Right atrium auricular region (tissue), 2 donors: ENCODE measurements at places on chromosomes 3 and 15.

DNA sequence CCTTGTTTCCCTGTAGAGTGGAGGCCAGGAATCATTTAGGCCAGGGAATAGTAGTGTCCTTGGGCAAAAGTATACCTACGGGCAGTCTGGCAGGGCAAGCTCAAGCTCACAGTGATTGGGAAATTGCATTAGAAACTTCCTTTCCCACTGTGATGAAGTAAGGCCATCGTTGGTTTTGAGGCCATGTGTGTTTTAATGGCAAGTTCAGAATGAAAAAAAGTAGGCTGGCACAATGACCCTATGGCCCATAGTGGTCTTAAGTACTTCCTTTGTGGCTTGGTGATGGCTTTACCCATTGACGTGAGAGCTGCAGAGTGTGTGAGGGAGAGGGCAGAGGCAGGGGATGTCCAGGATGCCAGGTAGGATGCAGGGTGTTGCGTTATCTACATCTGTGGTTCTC is 28.8 kb downstream of the LIMD1 start:
- DNase-seq: no peak

GRCh38 chr15:45087513-45087912 is 26.5 kb downstream of the DUOX2 start:
- DNase-seq: no peak

DNA sequence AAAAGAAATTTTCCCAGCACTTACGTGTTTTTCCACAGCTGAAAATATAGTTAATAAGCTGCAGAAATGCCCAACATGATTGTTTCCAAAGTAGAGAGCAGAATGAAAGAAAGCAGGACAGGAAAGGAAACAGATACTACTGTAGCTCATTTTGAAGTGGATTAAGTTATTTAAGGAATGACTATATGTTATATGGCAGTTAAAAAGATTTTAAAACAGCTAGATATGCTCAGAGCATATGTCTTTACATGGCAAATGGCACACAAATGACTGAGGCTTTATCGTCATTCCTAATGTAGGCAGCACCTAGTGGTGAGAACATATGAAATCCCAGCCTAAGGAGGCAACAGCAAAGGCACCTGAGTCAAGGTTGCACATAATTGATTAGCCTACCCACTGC is 106.6 kb upstream of the SEMA6D start:
- DNase-seq: no peak

- DNase-seq: no peak
These were observed 143.5 kb downstream of the PDE8A start for GRCh38 chr15:85125056-85125661.

DNA sequence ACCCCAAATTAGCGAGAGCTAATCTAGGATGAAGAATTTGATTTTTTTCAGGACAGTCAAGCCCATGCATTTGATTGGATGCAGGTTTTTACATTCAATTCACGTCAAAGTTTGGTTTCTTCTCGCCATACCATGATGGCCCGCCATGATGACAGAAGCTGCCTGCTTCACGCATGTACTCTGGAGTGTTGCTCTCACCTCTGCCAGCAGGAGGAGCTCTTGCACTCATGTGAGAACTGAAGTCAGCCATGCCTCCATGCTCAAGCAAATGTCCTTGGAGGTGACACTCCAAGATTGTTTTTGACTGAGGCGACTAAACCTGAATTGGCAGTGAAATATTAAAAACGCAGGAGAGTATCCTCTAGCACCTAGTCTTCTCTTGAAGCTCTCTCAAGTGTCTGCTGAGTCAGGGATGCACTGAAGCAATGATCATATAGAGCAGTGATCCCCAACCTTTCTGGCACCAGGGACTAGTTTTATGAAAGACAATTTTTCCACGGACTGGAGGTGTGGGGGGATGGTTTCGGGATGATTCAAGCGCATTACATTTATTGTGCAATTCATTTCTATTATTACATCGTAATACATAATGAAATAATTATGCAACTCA is 120.9 kb downstream of the SAMMSON start:
- DNase-seq: peak; percentile 78

DNA sequence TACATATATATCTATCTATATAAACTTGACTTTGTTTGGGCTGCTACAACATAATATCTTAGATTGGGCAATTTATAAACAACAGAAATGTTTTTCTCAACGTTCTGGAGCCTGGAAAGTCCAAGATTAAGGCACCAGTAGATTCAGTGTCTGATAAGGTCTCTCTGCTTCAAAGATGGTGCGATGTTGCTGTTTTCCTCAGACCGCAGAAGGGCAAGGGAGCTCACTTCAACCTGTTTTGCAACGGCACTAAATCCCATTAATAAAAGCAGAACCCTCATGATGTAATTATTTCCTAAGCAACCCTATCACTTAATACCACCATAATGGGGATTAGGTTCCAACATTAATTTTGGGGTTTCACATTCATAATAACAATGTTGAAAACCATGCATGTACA is 1134.8 kb downstream of the NSUN3 start:
- DNase-seq: no peak

DNA sequence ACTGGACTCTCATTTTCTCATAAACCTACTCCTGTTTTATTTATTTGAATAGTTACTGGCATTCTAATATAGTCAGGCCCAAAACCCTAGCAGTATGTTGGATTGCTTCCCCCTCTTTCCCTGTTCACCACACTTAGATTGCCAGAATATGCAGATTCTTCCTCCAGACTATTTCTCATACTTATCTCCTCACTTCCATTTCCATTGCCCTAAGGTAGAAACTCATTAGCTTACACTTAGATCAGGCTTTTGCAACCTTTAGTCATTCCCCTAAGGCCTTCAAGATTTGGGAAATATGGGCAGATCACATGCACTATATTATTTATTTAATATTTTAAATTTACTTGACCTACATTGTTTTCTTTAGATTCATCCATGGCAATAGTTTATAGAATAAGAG is 98.9 kb downstream of the MEIS2 start:
- no peak for DNase-seq

DNA sequence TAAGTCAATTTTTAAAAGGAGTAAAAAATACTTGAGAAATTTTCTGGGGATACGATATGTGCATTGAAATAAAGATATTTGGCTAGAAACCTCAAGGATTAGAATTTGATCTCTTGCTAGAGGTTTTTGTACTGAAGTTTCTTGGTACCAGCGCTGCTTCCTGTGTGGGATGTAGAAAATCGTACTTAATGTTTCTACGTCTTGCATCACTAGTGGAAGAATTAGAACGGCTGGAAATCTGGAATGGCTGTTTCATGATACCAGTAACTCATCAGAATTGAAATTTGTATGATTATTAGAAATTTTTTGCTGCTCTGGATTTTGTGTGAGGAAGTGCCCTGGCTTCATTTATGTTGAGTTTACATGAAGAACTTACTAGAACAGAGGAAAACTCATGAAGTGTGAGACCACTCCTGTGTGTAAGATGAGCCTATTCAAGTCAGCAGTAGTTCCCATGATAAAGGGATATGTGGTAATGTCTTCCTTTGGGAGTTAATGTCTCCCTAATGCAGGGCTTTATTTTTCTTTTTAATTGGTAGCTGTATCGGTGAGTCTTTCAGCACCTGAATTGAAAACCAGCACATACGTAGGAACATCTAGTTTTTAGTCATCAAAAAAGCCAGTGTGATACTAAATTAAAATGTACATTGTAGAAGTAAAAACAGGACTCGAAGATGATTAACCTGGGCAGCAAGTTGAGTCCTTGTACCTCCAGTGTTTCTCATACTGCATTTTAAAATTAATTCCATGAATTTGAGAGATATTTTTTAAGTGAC is 3.2 kb downstream of the KBTBD8 start:
- no peak for DNase-seq

DNA sequence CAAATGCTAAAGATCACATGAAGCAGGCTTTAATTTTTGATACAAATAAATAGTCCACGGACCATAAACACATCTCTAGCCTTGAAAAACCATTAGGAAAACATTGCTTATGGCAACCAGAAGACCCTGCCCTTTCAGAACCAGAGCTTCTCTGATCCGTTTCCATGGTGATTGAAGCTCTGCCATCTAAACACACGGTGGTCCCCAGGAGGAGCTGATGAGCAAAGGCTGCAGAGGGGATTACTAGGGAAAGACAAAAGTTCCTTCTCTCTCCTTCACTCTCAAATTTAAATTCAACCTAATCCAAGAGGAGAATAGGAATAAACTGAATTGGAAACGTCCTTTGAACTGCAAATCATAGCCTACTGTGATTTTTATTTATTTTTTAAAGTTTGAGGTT is 122.0 kb upstream of the ATP10A start:
- DNase-seq: no peak

- no peak for DNase-seq
These were observed 78.0 kb downstream of the CPN2 start for GRCh38 chr3:194272861-194273742.

DNA sequence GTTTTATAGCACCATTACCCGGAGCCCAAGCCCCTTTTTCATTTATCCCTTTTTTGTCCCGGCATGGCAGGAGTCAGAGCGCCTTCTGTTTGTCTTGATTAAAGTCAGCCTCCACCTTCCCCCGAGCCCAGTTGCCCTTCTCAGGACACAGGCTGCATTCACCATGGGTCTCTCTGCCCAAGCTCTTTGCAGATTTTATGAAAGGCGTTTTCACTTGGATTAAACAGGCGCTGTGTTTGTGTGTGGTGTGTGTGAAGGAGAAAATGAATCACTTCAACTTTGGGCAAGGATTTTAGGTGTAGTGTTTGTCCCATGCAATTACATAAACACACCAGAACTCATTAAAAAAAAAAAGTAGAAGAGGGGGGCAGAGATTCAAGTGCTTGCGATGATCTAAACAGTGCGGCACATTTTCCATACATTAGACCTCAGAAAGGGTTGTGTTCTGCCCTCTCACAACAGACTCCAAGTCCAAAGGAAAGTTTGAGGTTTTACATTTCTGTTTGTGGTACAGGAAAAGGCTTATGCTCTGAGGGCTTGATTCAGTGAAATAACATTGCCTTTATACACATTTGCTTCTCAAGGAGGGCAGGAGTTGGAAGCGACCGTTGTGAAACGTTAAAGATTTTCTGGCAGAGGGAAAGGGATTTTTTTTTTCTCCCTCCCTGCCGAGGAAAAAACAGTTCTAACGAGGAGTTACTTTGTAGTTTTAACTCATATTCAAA is 14.5 kb upstream of the IL16 start:
- no peak for DNase-seq

GRCh38 chr3:124619887-124620599 is 110.2 kb upstream of the UMPS start:
- DNase-seq: no peak

- no peak for DNase-seq
These were observed 65.8 kb downstream of the ZNF280D start for GRCh38 chr15:56667517-56667916.

- DNase-seq: no peak
These were observed 336.1 kb downstream of the FOXP1 start for GRCh38 chr3:71247221-71247957.

- no peak for DNase-seq
These were observed 5.5 kb upstream of the ROBO1 start for GRCh38 chr3:79773291-79773690.

GRCh38 chr3:55296030-55296429 is 191.1 kb downstream of the WNT5A start:
- DNase-seq: no peak
